ENCODE measurements at places on chromosomes 3 and 15.
A peak's percentile ranks its signal among the peaks of the same experiment; 100 is the strongest.

GRCh38 chr15:66424963-66425612, 38.4 kb downstream of the MAP2K1 start:
- DNase-seq = no peak

GRCh38 chr15:69868756-69869155, 229.0 kb downstream of the TLE3 start:
- no peak for DNase-seq

DNA sequence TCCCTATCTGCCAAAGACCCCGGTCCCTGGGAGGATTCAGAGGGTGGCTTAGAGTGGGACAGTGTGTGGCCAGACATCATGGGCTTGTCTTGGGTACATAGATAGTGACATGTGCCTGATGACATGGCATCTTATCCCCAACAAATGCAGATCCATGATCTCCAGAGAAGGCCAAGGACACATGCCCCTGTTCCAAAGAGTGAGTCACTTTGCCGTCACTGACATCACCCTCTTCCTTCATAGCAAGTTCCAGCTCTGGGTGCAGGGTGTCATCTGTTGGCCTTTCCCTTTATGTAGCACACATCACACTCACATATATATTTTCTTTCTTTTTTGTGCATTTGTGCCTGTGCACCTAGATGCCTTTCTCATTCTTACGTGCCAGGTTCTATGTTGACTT, 350.5 kb downstream of the LRTM1 start:
- no peak for DNase-seq

- peak; percentile 7 for DNase-seq
Measured at GRCh38 chr15:61184431-61184830, 44.7 kb downstream of the RORA start.

- DNase-seq = no peak
Measured at GRCh38 chr3:63937661-63938651, 25.8 kb upstream of the SCAANT1 start.

DNA sequence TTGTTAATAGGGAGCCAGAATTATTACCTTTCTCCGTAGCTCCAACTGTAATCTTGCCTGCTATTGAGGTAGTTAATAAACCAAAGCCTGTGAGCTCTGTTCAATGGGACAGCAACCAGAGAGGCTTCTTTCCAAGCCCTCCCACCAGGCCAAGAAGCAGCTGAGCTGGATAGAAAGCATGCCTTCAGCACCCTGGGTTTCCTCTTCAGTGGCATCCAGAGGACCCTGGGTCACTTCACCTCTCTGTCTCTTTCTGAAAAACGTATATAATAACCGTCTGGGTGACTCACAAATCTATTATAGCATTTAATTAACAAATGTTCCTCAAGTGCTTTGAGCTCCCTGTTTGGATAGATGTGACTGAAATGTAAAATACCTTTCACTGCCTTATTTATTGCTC, 420.0 kb downstream of the LPP start:
- no peak for DNase-seq

DNA sequence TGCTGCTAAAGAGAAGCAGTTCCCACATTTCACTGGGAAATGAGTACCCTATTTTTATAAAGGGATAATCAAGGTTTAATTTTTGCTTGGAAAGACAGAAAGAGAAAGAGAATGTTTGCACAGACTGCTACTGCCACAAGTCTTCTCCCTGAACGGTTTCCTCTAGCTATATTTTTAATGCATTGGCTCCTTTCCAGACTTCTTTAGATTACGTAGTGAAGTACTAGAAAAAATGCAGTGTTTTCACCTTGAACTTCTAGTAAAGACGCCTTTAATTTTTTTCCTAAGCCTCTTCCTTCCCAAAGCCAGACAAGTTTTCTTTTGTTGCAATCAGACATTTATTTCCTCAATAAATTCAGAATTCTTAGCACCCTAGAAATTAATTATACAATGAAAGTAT, 248.3 kb upstream of the CCDC54 start:
- DNase-seq = no peak

- DNase-seq = no peak
Measured at GRCh38 chr3:155535098-155535497, 209.8 kb downstream of the PLCH1 start.
